ENCODE measurements at places on chromosomes 7 and 10. TPM values are rescaled to one million over a fixed set of nuclear protein-coding genes. Genes with fewer than 3 reads are reported as not detected.

HOXA13 gene
- polyA plus RNA-seq, result not detected

FOXI2 gene
- not detected for polyA plus RNA-seq

ADGRA1 gene
- polyA plus RNA-seq, result not detected

MPLKIP gene
- polyA plus RNA-seq, result 33.2 TPM

SAP25 gene
- 0.21 TPM for polyA plus RNA-seq

ENKUR gene
- polyA plus RNA-seq, result 0.03 TPM

GTF2IRD1 gene
- 17.4 TPM for polyA plus RNA-seq

VWC2 gene
- not detected for polyA plus RNA-seq

IFIT1B gene
- not detected for polyA plus RNA-seq

RHOBTB1 gene
- polyA plus RNA-seq, result 5.5 TPM

IFRD1 gene
- 38.3 TPM for polyA plus RNA-seq
